ENCODE measurements at places on chromosomes 13 and 19.

GRCh38 chr13:95862408-95862807 lies 185.5 kb downstream of the DNAJC3 start:
- no peak for DNase-seq

- no peak for DNase-seq
These were observed 23.8 kb downstream of the ATP11A start for GRCh38 chr13:112713517-112714253.

- DNase-seq = no peak
These were observed 197.1 kb downstream of the OXGR1 start for GRCh38 chr13:96797136-96797535.

GRCh38 chr19:54168174-54168917 lies 4.6 kb downstream of the TMC4 start:
- peak; percentile 90 for DNase-seq

DNA sequence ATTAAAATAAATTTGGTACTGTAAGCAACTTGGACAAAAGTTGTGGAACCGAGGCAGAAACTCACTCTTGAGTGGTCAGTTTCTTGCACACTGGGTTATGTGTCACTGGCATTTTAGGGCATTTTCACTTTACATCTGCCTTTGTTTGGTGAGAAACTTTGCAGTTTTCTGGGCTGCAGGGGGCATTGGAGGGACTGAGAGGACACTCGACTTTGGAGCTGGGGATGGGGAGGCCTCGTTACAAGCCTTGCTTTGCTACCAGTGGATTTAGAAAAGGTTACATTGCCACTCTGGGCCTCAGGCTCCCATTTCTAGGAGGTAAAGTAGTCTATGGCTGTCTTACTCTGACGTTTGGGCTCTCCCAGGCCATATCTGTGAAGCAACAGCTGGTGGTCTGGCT lies 41.9 kb upstream of the ZNF536 start:
- DNase-seq = no peak

- DNase-seq = no peak
These were observed 107.1 kb downstream of the DACH1 start for GRCh38 chr13:71759651-71760511.

DNA sequence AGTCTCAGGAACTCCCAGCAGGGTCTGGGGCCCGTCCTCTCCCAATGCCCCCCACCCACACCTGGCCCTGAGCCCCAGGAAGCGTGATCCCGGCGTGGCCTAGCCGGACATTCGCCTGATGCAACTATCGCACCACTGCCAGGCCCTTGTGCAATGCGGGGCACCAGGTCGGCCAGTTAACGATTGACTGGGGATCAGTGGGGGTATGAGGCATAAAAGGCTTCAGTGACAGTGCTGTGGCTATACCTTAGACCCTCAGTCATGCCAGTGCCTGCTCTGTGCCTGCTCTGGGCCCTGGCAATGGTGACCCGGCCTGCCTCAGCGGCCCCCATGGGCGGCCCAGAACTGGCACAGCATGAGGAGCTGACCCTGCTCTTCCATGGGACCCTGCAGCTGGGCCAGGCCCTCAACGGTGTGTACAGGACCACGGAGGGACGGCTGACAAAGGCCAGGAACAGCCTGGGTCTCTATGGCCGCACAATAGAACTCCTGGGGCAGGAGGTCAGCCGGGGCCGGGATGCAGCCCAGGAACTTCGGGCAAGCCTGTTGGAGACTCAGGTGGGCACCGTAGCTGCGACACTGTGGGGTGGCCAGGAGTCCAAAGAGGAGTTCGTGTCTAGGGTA lies at the start of gene ANGPTL8:
Gene ANGPTL8, plus strand, starts transcription at position 243 of the 624 bp plus-strand sequence. Its CDS starts 19 bp downstream, at position 262.
- no peak for DNase-seq

- no peak for DNase-seq
These were observed 353.1 kb downstream of the UQCRFS1 start for GRCh38 chr19:28859811-28860210.

GRCh38 chr19:29212356-29212647 lies 649 bp downstream of the UQCRFS1 start:
- no peak for DNase-seq

DNA sequence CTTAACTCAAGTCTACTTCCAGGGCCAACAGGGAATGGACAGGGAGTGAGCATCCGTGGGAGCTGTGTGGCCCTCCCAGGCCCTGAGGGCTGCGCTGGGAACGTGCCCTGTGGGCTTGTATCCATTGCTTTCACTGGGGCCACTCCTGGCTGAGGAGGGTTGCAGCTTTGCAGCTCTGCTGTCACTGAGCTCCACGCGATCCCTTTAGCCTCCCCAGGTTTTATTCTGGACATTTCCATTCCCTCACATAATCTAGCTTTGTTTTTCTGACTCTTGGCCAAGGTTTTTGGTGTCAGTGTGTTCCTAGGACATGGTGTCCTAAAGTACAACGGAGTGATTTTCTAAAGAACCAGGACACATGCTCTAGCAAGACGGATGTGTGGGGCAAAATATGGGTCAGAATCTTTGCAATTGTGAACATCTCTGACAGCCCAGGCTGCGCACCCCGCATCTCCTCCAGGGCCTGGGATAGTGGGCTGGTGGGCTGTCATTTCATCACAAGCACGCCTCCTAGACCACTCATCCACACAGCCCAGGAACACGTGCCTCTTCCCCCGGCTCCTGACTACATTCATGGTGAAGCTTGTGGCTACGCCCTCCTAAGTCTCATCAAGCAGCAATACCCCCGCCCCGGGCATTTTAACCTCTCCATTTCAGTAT lies 28.0 kb downstream of the GGACT start:
- DNase-seq = no peak

- DNase-seq = no peak
These were observed 449.7 kb downstream of the IRS2 start for GRCh38 chr13:109336730-109337129.

DNA sequence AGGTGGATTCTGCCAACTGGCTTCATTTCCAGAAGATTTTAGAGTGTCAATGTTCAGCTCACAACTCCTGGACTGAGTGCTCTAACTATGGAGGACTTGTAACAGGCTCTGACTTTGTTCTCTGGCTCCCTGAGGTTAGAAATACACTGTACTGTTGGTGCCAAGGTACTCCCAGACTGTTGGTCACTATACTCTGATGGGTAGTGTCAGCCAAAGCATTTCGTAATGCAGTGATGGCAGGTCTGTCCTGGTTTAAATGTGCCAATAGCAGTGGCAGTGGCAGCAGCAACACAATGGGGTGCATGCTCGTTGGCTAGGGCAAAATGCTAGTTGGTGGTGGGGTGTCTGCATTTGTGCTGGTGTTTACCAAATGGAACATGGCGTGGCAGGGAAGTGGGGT lies 472.2 kb downstream of the TDRD3 start:
- DNase-seq = no peak

- DNase-seq = no peak
These were observed 638 bp downstream of the USPL1 start for GRCh38 chr13:30618186-30618929.

DNA sequence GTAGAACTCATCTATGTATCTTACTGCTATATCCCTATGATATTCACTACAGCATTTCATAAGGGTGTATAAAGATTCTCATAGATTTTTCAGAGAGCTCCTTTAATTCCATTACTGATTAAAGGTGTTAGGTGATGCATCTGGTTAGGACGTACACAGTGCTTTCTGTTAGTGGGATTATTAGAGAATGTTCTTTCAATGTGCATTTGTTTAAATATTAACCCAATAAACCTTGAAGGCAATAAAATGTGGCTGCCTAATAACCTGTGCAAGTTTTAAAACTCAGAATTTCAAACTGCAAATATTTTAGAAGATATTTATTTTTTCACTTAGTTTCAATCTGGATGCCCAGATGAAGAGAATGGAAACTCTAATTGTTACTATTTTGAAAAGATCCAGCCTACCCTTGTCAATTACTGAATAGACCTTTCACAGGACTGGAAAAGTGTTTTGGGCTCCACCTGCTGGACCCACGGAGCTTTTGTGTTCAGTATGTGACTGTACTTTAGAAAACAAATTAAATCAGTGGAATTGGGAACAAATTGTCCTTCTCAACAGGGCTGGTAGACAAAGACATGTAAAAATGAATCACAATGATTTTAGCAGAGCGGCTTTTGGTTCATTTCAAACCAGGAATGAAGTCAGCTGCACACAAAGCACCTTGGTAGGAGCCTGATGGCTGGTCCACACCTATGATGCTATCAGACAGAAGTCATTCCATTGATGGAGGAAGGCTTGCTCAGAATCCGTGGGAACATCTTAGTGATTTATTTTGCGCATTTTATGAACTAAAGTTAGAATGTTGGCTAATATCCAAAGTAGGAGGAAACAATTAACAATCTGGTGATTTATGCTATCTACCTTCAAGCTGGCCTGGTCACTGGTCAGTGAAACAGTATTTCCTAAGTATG lies 89.4 kb upstream of the RAP2A start:
- DNase-seq = peak; percentile 3

DNA sequence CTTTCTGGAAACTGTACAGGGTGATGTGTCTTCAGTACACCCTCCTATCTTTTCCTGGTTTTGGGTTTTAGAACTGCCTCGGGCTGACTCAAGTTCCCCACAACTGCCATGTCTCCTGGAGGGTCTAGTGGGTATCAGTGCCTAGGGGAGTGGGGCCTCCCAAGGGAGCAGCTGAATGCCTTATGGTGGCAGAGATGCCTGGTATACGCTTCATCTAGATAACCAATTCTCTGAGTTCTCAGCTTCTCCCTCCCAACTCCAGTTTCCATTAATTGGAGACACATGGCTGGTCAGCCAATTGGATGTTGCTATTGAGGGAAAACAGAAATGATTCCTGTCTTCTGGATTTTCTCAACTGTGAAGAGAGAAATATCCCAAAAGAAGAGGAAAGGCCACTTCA lies 12.8 kb downstream of the ZNF439 start:
- DNase-seq = no peak

- no peak for DNase-seq
These were observed 163.7 kb upstream of the KL start for GRCh38 chr13:32852526-32852925.

GRCh38 chr13:54775501-54776191 lies 1747.0 kb downstream of the OLFM4 start:
- DNase-seq = no peak

GRCh38 chr13:73703606-73704005 lies 430.6 kb downstream of the KLF12 start:
- DNase-seq = no peak

GRCh38 chr19:38649305-38650171 lies 2.1 kb downstream of the ACTN4 start:
- no peak for DNase-seq

DNA sequence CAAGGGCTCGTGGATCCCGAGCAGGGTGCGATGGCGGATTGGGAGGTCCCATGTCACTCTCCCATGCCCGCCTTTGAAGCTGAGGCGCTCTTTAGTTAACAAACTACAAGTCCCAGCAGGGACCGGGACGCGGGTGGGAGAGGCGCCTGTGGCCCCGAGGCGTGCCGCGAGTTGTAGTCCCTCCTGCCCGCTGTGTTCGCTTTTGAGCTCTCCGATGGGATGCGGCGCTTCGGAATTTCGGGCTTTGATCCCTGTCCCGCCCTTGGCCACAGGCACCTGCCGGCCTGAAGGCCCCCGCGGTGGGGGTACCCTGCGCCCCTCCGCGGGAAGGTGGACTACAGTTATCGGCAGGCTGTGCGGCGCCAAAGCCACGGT lies 11.0 kb downstream of the CYTH2 start:
- no peak for DNase-seq

- DNase-seq = no peak
These were observed 3.8 kb downstream of the LENG1 start for GRCh38 chr19:54155694-54156093.

DNA sequence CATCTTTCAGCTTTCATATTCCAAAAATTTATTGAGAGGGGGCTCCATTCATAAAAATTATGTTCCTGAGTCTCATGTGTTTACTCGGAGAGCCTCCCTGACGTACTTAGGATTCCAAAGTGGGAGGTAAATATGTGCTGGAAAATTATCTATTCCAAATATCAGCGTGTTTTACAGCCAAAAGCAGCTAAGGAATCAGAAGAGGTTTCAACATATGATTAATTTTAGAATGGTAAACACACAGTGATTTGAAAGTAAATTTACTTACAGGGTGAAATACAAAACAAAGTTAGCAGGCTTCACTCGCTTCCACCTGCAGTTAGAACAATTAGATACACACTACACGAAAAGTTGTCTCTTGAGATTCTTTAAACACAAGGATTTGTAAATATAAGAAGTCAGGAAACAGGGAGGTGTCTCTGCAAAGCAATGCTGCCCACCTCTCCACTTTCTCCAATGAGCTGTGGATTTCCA lies 313.8 kb upstream of the NBEA start:
- DNase-seq = no peak

GRCh38 chr13:56356690-56357089 lies 784.0 kb upstream of the PRR20A start:
- DNase-seq = no peak

DNA sequence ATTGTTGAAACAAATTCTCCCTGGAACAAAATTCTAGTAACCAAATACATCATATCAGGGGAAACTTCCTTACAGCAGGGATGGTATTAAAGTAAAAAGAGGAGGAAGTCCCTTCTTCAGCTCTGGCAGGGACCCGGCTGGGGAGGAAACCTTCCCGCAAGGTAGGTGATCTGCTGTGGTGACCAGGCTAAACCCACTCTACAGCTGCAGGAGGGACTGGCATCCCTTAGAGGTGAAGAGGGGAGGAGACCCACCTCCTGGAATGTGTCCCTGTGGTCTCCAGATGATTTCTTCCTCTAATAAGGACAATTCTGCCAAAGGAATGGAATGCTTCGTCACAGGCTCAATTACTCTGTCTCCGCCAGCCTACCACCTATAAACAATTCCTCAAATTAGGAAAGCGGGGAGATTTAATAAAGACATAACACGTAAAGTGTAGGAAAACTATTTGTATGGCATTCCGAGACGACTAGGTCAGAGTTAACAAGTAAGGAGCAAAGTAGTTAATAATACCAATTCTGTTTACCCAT lies 637 bp upstream of the PDS5B start:
- no peak for DNase-seq

DNA sequence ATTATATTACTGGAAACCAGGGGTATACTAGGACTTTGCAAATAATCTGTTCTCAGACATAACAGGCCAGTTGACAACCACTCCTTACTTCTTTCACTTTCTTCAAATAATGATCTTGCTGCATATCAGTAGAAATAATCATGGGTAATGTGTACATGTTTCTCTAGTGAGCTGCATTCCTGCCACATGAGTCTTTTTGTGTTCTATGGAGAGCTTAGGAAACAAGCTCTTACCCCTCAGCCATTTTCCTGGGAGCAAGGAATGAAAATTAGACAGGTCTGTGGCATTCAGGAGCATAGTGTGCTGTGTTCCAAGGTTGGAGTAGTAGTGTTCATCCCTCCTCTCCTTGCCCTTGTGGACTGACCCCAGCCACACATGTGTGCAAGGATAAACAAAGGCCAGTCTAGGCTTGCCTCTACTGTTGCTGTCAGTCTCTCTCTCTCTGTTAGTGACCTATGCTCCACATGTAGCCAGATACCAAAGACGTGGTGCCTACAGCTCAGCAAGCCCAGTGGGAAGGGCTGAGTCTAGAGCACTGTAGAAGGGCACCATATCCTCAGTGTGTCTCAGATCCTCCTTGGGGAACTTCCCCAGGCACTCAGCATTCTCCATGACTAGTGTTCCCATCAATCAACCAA lies 11.5 kb upstream of the OXGR1 start:
- no peak for DNase-seq
